ENCODE measurements at places on chromosomes 5 and 9.
A peak's percentile ranks its signal among the peaks of the same experiment; 100 is the strongest.

DNA sequence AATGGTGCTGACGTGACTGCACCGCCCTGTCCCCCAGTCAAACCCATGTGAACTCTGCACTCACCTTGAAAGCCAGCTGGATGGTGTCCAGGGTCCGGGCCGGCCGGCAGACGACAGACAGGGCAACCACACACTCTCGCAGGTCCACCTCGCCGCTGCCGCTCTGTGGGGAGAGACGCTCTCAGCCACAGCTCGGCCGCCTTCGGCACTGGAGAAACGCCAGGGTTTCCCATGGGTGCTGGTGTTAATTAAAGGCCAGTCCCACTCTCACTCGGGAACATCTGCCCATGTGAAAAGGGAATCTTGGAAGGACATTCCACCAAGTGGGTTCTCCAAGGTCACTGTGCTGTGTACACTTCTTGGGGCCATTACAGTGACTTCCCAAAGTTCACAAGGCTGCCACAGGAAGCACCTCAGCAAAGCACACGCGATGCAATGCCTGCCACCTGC lies 25.5 kb upstream of the SLC6A3 start:
- no peak for DNase-seq

DNA sequence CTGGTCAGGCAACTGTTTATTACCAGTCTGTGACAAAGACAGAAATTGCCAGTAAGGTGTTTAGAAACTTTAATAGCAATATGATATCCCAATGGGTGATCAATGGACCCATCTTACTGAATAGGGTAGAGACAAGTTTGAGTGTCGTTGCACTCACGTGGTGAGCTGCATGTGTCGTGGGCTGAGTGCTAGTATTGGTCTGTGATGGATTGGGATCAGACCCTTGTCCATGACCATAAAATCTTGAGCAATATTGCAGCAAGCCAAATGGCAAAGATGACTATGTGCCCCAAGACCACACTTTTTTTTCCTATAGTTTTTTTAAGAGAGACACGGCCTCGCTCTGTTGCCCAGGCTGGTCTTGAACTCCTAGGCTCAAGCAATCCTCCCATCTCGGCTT lies 114.5 kb downstream of the PALM2AKAP2 start:
- DNase-seq = no peak

- no peak for DNase-seq
Observed at GRCh38 chr5:181133610-181134231, 2.8 kb upstream of the OR2V1 start.

GRCh38 chr9:132969783-132970182 lies 8.7 kb upstream of the GFI1B start:
- DNase-seq = no peak

GRCh38 chr9:114370251-114370967 lies 17.4 kb downstream of the AKNA start:
- DNase-seq = no peak

GRCh38 chr9:131475956-131476776 lies 26.6 kb upstream of the POMT1 start:
- no peak for DNase-seq

DNA sequence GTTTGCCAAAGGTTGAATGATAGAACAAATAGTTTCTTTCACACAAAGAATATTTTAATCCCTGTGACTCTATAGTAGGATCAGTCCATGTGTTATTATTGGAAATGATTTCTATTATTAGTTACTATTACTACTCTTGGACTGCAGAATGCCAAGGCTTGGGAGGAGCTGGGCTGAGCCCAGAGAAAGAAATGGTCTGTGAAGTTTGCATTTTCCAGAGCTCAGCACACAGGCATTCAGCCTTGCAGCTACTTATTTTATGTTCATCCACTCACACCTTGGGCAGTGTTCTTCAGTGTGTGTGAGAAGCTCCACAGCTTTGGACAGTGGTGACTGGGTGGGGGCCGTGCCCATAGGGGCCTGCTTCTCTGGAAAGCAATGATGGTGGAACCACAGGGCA lies 583.1 kb downstream of the CCDC171 start:
- no peak for DNase-seq

- DNase-seq = no peak
Observed at GRCh38 chr9:94507531-94508258, 47.2 kb upstream of the PCAT7 start.

GRCh38 chr5:174159327-174160114 lies 114.0 kb downstream of the NSG2 start:
- DNase-seq = peak; percentile 98

GRCh38 chr5:134273642-134274395 lies 47.9 kb upstream of the PPP2CA start:
- no peak for DNase-seq

GRCh38 chr5:66872736-66873331 lies 276.6 kb downstream of the MAST4 start:
- DNase-seq = no peak

GRCh38 chr9:122389799-122390481 lies 19.1 kb downstream of the PTGS1 start:
- DNase-seq = no peak

DNA sequence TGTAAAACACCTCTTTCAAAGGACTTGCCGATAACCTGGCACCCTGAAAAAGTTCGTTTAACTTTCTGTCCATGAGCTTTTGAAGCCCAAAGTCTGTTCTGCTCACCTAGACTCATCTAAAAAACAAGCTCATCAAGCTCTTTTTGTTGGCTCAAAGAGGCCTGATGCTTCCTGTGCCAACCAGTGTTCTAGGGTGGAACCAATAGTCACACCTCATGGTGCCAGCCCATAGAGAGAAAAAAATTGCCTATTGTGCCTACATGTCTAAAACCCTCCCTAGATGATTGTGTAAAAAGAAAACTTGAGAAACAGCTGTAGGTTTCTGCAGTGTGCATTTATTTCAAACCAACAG lies 4.7 kb downstream of the SH3RF2 start:
- DNase-seq = no peak

DNA sequence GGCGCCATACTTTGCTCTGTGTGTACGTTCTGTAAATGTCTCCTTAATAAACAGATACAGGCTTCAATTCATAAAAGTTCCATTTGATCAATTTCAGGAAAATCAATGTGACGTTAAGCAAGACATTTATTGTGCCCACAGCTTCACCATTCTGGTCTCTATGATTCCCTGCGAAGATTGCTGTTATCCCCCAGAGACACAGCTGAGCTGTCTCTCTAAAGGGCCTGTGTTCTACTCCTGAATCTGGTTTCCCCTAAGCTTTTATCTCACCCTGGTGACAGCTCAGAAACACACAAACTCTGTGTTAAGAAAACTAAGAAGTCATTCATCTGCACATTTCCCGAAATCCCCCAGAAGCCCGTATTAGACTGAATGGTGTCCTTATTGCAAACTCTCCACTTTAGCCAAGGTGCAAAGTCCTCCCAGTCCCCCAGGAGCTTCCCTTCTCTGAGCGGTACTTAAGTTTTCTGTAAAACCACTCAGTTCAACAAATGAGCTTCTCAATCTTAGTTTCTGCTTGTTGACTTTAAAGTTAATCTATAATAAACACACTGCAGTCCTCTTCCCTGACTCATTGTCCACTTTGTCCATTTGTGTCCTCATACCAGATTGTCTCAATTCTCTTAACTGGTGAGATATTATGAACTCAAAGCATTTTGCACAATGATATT lies 1.4 kb upstream of the C5orf15 start:
- DNase-seq = no peak

- DNase-seq = peak; percentile 64
Observed at GRCh38 chr9:114396558-114397218, 8.9 kb upstream of the AKNA start.

DNA sequence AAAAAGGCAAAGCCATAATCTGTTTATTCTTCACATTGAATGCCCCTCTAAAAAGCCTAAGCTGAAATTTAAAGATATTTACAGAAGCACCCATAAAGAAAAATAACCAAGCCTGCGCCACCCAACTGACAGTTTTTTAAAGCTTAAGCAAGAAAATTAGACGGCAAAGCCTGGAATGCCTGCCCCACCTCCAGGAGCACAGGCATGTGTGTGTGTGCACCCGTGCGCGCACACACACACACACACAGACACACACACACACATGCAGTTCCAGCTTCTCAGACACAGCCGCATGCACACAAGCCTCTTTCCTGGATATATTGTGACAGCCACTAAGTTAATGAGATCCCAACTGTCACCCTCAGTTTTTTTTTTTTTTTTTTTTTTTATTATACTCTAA lies 88.2 kb downstream of the FRMD3 start:
- DNase-seq = no peak

GRCh38 chr5:116785106-116785505 lies 210.5 kb upstream of the SEMA6A start:
- no peak for DNase-seq

GRCh38 chr9:86549401-86549811 lies 195.2 kb upstream of the TUT7 start:
- no peak for DNase-seq

- DNase-seq = no peak
Observed at GRCh38 chr9:18371621-18372020, 102.3 kb upstream of the ADAMTSL1 start.

GRCh38 chr5:180291234-180291940 lies 496 bp downstream of the MAPK9 start:
- peak; percentile 25 for DNase-seq

DNA sequence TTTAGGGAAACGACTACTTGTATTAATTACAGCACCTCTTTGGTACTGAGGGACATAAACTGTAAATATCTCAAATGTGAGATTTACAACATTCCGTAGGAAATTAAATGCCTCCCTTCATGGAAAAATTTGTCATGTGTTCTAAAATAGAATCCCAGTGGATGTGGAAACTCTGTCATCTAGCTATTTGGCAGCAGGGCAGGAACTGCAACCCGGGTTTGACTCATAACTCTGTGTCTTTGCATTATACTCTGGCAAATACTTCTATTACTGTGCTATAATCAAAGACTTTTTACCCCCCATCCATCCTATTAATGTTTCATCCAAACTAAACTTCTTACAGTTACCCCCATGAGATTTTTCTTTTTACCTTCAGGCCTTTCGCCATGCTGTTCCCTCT lies 6.6 kb downstream of the PLPPR1 start:
- no peak for DNase-seq

DNA sequence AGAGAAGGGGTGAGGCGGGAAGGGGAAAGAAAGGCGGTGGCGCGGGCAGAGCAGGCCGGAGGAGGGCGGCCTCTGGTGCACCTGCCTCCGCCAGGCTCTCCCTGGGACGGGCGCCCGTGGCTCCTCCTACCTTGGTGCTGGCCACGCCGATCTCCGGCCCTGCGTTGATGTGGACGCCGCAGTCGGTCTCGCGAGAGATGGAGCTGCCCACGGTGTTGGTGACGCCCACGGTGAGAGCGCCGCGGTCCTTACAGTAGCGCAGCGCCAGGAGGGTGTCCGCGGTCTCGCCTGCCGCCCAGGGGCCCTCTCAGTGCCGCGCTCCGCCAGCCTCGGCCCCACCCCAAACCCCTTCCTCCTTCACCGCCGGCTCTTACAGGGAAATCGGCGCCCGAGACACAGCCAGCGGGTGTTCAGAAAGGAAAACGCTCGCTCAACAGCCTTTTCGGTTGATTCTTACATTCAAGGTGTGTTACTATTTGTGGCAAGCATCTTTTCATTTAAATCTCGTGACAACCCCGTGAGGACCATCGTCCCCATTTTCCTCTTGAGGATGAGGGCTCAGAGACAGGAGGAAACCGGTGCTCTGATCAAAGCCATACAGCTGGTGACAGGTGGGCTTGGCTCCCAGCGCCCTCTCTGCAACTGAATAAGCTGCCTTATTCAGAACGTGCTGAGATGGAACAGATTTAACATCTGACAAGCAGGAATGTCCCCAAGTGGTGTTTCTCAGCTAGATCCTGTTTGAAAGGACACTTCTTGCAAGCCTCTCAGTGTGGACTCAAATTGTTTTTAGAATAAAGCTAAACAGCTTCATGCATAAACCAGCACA lies 22.0 kb upstream of the MAPK9 start:
- DNase-seq = peak; percentile 98

GRCh38 chr9:134624621-134625181 lies 16.9 kb upstream of the COL5A1 start:
- peak; percentile 53 for DNase-seq

Data from SW480 (cell line).